ENCODE measurements at places on chromosomes 2 and 18.

DNA sequence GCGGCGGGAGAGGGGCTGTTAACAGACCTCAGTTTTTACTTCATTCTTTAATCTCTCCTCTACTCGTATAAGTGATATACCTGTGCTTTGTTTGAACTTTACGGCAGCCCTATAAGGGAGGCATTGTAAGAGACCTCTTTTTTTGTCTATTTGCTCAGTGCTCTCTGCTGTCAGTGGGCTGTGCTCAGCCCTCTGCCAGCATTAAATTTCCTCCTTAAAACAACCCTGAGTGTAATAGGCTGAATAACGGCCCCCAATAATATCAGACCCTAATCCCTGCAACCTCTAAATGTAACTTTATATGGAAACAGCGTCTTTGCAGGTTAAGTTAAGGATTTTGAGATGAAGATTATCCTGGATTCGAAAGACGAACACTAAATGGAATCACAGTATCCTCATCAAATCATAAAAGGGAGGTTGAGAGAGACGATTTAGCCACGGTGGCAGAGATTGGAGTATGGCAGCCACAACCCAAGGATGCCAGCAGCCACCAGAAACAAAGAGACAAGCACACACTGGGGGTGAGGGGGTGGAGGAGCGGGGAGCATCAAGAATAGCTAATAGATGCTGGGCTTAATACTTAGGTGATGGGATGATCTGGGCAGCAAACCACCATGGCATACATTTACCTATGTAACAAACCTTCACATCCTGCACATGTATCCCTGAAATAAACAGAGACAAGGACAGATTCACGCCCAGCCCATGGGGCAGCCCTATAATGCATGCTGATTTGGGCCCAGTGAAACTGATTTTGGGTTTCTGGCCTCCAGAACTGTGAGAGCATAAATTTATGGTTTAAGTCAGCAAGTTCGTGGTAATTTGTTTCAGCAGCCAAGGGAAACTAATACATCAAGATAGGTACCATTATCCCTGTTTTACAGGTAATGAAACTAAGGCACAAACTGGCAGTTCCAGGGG lies 894 bp upstream of the FARSB start:
- no peak for DNase-seq

DNA sequence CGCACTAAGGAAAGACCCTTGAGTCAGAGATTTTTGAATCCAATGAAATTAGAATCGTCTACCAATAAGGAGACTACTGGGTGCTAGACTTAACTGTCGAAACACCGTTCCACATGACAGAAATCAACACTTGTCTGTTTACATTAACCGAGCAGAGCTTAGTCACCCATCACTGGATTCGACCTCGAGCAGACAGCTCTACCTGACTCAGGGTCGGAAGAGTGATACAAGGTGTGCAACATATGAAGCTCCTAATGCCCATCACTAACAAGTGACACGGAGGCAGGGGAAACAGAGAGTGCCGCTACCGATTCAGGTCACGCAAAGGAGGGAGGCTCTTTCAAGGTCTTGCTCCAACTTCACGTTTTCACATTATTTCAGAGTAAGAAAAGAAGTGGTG lies 54.2 kb upstream of the FZD5 start:
- DNase-seq: no peak

DNA sequence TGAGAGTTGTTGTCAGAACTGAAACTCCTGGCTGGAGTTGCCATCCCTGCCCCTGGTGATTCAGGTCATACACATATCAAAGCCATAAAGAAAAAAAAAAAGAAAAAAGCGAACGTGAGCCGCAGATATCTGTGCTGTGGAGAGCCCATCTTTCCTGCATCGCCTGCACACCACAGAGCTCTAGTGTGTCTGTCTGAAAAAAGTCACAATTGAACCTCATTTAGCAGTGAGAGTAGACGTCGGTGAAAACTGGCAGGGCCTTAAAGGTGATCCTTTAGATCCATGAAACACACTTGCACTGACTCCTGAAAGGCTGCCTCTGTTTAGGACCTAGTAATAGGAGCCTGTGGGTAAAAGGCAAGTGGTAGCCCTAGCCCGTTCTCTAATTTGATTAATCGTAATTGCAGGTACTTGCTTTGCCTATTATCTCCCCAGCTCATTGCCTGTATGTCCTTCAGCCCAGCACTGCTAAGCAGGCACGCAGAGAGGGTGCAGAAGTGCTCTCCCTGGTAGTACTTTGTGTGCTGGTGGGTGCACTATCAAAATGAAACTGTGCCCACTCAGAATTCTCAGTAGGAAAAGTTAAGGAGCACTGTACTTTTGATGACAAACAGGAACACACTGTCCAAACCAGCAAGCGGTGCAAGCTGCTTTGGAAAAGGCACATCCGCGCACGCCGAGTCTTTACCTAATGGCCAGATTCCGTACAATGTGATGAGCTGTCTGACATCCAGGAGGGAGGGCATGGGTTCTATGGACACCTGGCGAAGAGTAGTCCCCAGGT lies 103.5 kb upstream of the ASB18 start:
- no peak for DNase-seq

DNA sequence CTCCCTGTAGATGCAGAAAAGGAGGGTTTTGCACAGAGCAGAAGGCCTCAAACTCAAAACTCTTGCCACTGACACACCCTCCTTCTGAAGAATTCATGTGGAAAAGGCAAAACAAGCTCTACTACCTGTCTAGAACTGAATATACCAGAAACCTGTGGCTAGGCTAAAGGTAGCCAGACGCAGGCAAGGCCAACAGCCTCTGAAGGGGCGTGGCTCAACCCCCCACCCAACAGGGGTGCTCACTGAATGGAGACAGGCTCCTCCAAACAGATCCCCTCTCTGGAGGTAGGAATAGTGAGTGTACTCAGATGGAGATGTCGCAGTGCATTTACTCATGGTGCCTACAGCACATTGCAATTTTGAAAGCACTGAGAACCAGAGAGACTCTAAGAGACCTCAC lies 3.0 kb upstream of the STK17B start:
- no peak for DNase-seq

DNA sequence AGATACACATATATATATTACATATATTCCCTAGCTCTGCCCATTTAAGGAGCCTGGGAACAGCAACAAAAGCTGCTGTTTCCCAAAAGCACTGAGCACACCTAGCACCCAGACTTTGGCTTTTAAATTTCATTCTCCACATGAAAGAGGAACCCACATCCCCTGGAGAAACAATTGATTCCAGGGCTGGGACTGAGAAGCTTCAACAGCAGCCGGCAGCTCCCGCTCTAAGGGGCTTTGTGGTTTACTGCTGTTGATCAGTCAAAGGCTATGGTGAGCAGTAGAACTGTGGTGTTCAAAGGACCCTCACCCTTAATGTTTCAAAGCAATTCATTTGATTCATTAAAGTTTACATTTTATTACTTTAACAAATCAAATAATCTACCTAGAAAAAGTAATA lies 83.3 kb upstream of the SLC66A3 start:
- no peak for DNase-seq

GRCh38 chr2:231222318-231223000 lies 24.0 kb downstream of the ARMC9 start:
- DNase-seq: no peak

GRCh38 chr2:197306696-197307040 lies 3.9 kb downstream of the ANKRD44 start:
- no peak for DNase-seq

GRCh38 chr18:58615140-58616132 lies 13.5 kb downstream of the ALPK2 start:
- no peak for DNase-seq

- no peak for DNase-seq
These were observed 70.9 kb upstream of the ST6GAL2 start for GRCh38 chr2:106956879-106957278.

- no peak for DNase-seq
These were observed 679.2 kb downstream of the CNTNAP5 start for GRCh38 chr2:124704071-124704925.

- no peak for DNase-seq
These were observed 82.5 kb downstream of the GBX2 start for GRCh38 chr2:236085647-236086046.

- no peak for DNase-seq
These were observed 38.4 kb downstream of the RAD51AP2 start for GRCh38 chr2:17479875-17480274.

- no peak for DNase-seq
These were observed 42.5 kb downstream of the MOB4 start for GRCh38 chr2:197558393-197558792.

- no peak for DNase-seq
These were observed 8.8 kb downstream of the RPL37A start for GRCh38 chr2:216507220-216508160.

GRCh38 chr2:196163285-196163684 lies 8.1 kb downstream of the STK17B start:
- DNase-seq: no peak

- DNase-seq: no peak
These were observed 23.1 kb upstream of the GPC1 start for GRCh38 chr2:240412211-240412861.

DNA sequence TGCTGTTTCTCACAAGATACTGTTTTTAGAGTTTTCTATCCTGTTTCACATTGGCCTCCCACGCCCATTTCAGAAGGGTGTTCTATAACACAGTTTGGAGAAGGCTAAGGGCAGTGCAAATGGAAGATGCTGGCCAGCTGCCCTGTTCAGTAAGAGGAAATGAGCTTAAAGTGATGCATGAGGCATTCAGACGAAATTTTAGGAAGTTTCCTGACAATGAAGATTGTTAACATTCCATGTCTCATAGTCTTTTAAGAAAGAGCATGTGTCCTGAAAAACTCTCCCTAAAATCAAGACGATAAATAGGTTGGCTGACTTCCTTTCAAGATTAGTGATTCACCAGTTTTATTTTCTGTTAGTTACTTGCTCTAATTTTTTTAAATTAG lies 484.2 kb upstream of the NRP2 start:
- no peak for DNase-seq

DNA sequence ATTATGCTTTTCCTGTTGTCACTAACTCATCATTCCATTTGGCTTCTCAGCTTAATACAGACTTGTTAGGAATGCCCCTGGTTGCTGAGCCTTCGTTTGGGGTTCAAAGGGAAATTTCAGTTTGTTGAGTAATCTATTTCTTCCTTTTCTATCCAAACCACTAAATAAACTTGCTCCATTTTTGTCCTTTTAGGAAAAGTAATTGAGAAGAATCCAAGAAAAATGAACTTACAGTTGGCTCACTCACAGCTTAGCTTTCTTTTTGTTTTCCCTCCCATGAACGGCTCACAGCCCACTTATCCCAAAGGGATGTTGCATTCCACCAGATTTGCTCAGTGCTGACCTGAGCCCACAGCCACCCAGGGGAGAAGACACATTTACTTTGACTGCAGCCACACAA lies 73.9 kb downstream of the SOX11 start:
- no peak for DNase-seq

DNA sequence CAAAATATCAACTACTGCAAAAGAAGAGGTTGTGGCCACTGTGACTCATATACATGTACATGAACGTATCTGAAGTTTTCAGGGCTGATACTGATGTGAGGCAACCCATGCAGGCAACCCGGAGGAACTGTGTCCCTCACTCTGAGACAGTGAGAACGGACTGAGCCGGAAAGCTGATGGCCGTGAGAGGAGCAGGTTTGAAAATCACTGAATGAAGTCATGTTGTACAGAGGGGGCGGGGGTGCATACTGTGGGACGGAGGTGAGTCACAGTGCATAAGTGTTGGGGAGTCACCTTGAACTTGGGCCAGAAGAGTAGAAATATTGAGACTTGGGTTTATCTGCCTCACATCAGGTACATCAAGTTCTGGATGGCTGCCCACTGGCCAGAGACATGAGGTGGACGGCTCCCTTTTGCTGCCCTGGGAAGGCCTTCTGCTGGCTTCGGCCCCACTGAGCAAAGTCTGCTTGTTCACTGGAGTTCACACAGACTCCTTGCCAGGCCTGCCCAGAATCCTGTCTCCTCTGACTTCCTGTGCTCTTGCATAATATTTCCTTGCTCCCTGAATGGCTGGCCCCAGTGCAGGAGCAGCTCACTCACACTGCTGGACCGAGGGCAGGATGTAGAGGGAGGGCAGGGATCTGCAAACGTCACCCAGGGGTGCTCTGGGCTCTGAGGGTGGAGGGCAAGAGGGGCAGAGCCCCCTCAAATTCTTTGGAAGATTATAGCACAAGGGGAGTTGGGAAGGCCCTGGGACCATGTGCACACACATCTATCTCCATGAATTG lies 18.1 kb downstream of the EPAS1 start:
- no peak for DNase-seq

DNA sequence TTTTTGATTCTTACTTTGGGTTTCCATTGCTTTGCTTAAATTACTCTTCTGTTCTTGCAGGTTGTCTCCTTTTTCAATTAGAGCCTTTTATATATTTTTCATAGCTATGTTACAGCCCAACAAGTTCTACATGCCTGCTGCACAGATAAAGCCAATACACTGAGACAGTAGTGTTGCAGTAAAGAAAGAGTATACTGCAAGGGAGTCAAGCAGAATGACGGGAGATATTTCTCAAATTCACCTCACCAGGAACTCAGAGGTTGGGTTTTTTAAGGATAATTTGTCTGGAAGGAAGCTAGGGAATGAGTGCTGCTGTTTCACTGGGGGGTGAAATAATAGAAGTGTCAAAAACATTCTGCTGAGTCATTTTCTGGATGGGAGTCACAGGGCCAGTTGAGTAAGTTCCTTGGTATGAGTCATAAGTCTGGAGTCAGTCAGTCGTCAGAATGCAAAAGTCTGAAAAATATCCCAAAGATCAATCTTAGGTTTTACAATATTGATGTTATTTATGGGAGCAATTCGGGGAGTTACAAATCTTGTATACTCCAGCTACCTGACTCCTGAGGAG lies 193.0 kb upstream of the RGPD4 start:
- no peak for DNase-seq

GRCh38 chr2:70560442-70560841 lies 6.8 kb upstream of the TGFA start:
- no peak for DNase-seq

GRCh38 chr18:27785815-27786471 lies 391.0 kb downstream of the CDH2 start:
- DNase-seq: no peak

DNA sequence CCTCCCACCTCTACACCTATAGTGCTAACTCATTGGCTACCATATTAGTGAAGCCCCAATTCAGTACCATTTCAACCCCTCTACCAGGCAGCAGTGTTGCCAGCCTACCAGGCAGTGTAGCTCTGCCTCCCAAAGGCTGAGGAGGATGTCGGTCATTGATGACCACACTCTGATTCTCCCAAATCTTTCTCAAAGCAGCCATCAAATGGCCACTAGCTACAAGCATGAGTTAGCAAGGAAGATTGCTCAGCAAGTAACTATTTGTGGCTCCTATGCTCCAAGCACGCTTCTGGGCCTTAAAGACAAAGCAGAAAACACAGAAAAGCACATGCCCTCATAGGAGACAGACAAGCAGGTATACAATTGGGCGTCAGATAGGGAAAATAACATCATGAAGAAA lies 42.7 kb upstream of the AFF3 start:
- no peak for DNase-seq
